ENCODE measurements at places on chromosomes 1 and 21.

DNA sequence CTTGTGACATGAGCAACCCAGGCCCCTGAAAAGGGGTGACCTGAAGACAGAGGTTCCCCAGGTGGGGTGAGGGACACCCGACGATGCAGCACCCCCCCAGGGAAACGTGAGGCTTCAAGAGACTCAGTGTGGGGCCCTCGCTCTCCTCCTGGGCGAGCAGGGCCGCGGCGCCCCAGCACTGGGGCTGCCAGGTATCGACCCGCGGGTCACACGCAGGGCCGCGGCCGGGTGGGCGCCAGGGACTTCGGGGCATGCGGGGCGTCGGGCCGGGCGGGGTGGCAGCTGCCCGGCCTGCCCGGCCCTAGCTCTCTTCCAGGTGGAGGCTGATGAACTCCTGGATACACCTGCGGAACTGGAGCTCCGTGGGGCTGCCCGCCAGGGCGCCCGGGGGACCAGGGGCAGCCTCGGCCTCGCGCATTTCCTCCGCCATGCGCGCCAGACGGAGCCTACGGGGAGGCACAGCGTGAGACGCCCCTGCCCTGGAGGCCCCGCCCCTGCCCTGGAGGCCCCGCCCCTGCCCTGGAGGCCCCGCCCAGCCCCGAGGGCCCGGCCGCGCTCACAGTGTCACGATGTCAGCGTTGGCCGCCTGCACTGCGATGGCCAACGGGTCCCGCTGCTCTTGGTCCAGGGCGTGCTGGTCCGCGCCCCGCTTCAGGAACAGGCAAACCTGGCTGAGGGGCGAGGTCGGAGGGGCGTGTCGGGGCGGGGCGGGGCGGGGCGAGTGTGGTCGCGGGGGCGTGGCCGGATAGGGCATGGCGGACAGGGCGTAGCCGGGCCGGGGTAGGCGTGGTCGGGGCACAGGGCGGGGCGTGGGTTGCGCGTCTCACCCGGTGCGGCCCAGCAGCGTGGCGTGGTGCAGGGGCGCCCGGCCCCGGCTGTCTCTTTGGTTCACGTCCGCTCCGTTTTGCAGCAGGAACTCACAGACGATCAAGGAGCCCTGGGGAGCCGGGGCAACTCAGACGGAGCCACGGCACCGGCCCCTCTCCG, 13.3 kb downstream of the SCNN1D start:
- DNase-seq: no peak

DNA sequence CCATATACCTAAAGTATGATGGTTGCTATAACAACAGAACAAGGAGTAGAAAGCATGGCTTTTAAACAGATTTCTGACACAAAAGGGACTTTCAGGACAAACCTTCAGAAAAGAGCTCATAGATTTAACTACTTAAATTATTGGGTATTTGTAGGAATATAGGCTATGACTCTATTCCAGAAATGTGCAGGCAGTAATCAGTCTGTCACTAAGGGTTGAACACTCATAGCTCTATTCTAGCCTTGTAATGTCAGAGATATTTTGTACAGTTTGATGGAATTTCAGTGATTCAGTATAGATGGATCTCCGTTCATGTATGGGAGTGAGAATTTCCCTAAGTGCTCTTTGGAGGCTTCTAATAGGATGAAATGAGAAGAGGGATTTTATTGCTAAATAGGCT, 82.8 kb downstream of the EXTL2 start:
- DNase-seq: no peak

GRCh38 chr1:2936559-2937515, 84.4 kb upstream of the ACTRT2 start:
- no peak for DNase-seq

DNA sequence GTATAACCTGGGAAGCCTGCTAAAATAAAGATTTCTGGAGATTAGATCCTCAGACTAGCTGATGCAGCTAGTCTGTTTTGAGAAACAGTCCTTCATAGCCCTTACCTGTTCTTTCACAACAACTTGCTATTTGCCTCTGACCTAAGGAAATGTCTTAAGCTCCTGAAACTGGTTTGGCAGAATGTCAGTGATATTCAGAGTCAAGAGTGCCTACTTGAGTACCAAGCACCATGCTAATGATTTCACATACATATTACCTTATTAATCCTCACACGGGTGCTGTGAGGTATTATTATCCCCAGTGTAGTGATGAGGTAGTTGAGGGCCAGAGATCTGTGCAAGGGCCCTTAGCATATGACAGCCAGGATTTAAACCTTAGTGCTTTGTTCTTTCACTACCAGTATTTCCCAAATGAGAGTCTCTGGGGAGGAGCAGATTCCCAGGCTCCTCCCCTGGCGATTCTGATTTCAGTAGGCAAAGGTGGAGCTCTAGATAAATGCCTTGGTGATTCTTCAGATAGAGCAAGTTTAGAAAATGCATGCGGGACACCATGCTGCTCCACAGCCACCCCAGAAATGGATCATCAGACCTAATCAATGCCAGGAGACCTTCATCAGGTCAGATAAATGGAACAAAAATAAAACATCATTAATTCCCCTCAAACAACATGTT, 47.4 kb upstream of the WNT2B start:
- no peak for DNase-seq

GRCh38 chr1:223001653-223002634, 141.1 kb downstream of the TLR5 start:
- DNase-seq: no peak

DNA sequence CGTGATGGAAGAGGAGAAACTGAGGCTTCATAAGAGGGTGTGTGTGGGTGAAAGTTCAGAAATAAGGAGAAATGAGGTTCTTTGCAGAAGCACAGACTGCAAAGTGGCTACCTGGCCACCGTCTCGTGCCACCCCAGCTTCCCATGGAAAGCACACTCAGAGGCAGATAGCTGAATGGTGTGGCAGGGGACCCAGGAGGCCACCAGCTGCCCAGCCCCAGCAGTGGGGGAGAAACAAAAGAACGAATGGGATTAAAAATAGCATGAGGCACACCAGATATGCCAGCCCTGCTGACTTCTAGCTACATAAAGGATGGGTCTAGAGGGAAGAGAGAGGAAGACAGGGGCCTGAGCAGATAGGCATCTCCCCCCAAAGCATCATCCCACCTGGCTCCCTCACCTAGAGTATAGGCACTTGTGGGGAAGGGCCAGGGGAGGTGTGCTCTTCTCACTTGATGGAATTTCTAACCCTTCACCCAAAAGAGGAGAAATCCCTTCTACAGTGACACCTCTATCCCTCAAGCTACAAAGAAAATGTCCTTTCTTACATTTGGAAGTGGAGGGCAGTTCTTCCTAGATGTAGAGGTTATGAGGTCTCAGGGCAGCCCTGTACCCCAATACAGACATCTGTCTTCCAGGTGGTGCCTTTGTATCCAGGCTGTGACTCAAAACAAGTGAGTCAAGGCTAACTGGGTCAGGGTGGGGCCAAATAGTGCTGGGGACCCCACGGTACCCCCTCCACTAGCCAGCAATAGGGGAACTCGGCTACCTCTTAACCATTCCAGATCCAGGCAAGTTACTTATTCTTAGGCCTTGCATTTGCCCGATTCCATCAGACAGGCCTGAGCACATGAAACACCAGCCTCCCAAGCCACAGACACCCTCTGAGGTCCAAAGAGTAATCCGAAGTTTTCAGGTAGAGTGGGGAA, 3.5 kb downstream of the HDGF start:
- no peak for DNase-seq

GRCh38 chr1:154967331-154967950, 3.1 kb downstream of the SHC1 start:
- no peak for DNase-seq

GRCh38 chr1:243379706-243380105, 123.9 kb downstream of the SDCCAG8 start:
- no peak for DNase-seq
